ENCODE measurements at places on chromosomes 13 and 19. TPM values are rescaled to one million over a fixed set of nuclear protein-coding genes. Genes with fewer than 3 reads are reported as not detected.

Gene KIR2DL1
- polyA plus RNA-seq: not detected

Gene LRFN3
- 15.6 TPM for polyA plus RNA-seq

Gene ZNF763
- 1.2 TPM for polyA plus RNA-seq

Gene BCL2L12
- 32.5 TPM for polyA plus RNA-seq

Gene ATXN8OS
- polyA plus RNA-seq: not detected

DNA sequence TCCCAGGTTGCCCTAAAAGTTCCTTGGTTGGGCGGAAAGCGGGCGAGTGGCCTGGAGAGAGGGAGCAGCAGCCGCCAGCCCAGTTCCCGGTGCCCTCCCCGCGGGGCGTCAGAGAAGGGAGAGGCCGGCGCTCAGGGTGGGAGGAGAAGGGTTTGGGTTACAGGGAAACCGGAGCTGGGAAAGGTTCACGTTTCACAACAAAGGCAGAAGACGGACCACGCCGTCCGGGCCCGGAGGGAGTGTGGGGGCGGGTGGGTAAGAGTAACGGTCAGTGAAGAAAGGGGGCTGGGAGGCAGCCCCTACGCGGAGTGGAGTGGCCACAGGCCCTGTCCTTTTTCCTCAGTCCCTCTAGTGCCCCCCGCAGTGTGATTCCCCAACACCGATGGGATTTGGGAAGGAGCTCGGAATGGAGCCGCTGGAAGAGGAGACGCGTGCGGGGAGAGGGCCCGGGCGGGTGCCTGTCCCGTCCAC lies 1.6 kb downstream of the SIX5 start:
- peaks cover 37% of the 10 kb centered on the region for H3K4me1 ChIP-seq
- peak overlapping the region; percentile 97 for H3K27ac ChIP-seq
- H3K36me3 ChIP-seq: no peaks in the 10 kb centered on the region
- H3K27me3 ChIP-seq: no peaks in the 10 kb centered on the region
- peak; percentile 84 for DNase-seq

GRCh38 chr19:57559404-57560025 lies at the start of gene ZNF550:
Gene ZNF550, minus strand, starts transcription at chr19:57559863. Its CDS starts 181 bp downstream, at chr19:57559682.
- H3K27me3 ChIP-seq: no peaks in the 10 kb centered on the region
- H3K36me3 ChIP-seq: peaks cover 6% of the 10 kb centered on the region
- peaks cover 12% of the 10 kb centered on the region for H3K4me1 ChIP-seq
- peak within 1 kb of the TSS; percentile 69 for H3K27ac ChIP-seq
- peak; percentile 92 for DNase-seq
- peak within 1 kb of the TSS; percentile 84 for H3K4me3 ChIP-seq

DNA sequence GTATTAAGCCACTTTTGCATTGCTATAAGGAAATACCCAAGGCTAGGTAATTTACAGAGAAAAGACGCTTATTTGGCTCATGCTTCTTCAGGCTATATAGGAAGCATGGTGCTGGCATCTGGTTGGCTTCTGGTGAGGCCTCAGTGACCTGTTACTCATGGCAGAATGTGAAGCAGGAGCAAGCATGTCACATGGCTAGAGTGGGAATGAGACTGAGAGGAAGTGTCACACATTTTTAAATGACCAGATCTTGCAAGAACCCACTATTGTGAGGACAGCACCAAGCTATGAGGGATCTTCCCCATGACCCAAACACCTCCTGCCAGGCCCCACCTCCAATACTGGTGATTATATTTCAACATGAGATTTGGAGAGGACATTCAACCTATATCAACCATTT lies 25.7 kb upstream of the IGFL4 start:
- H3K27me3 ChIP-seq: no peaks in the 10 kb centered on the region
- H3K27ac ChIP-seq: no peak overlapping the region
- peaks cover 10% of the 10 kb centered on the region for H3K4me1 ChIP-seq
- no peak for DNase-seq
- H3K36me3 ChIP-seq: no peaks in the 10 kb centered on the region

GRCh38 chr13:40595693-40596092 lies 70.7 kb downstream of the FOXO1 start:
- no peak overlapping the region for H3K27ac ChIP-seq
- peak; percentile 13 for DNase-seq
- no peaks in the 10 kb centered on the region for H3K27me3 ChIP-seq
- no peak overlapping the region for H3K4me3 ChIP-seq
- H3K4me1 ChIP-seq: peaks cover 10% of the 10 kb centered on the region
- H3K36me3 ChIP-seq: no peaks in the 10 kb centered on the region

DNA sequence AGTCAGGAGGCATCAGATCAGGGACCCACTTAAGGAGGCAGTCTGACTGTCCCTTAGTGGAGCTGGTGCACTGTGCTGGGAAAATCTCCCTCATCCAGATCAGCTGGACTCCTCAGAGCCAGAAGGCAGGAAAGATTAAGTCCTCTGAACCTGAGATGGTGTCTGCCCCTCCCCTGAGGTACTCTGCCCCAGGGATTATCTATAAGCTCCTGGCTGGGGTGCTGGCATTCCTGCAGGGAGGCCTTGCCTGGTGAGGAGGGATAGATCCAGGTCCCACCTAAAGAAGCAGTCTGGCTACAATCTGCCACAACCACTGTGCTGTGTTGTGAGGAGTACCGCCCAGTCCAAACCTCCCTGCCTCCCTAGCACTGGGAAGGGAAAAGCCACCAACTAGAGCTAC lies 81.2 kb downstream of the NHLRC3 start:
- no peak overlapping the region for H3K4me3 ChIP-seq
- H3K27ac ChIP-seq: no peak overlapping the region
- H3K4me1 ChIP-seq: no peaks in the 10 kb centered on the region
- H3K27me3 ChIP-seq: no peaks in the 10 kb centered on the region
- DNase-seq: no peak

- H3K27me3 ChIP-seq: no peaks in the 10 kb centered on the region
- H3K36me3 ChIP-seq: no peaks in the 10 kb centered on the region
- DNase-seq: no peak
These were observed 14.7 kb upstream of the EVI5L start for GRCh38 chr19:7815325-7815724.

GRCh38 chr13:113105032-113105920 lies at the start of gene F7:
Gene F7, plus strand, starts transcription at chr13:113105791. Its CDS starts 51 bp downstream, at chr13:113105842.
- peaks cover 11% of the 10 kb centered on the region for H3K27me3 ChIP-seq
- no peaks in the 10 kb centered on the region for H3K36me3 ChIP-seq
- DNase-seq: peak; percentile 88
- peaks cover 17% of the 10 kb centered on the region for H3K4me1 ChIP-seq
- no peak within 1 kb of the TSS for H3K4me3 ChIP-seq

DNA sequence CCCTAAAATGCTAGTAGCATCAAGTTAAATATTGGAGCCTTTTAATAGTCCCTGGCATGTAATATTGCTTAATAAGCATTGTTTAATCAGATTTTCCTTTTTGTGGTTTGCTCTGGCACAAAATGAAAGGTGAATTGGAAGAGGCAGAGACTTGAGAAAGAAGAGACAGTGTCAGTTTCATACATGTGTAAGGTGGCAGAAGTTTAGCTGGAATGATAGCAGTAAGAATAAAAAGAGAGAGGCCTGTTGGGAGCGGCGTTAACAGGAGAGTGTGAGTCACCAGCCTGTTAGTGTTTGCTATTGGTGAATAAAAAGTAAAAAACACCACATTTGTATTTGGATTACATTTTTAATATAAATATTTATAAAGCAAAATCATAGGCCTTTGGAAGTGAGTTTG lies 145.3 kb downstream of the PDS5B start:
- peaks cover 9% of the 10 kb centered on the region for H3K4me1 ChIP-seq
- DNase-seq: peak; percentile 13
- H3K27me3 ChIP-seq: no peaks in the 10 kb centered on the region
- H3K27ac ChIP-seq: no peak overlapping the region
- H3K36me3 ChIP-seq: no peaks in the 10 kb centered on the region

- no peak for DNase-seq
- H3K27me3 ChIP-seq: no peaks in the 10 kb centered on the region
- no peak overlapping the region for H3K27ac ChIP-seq
- H3K36me3 ChIP-seq: no peaks in the 10 kb centered on the region
- no peak overlapping the region for H3K4me3 ChIP-seq
- no peaks in the 10 kb centered on the region for H3K4me1 ChIP-seq
These were observed 68.7 kb downstream of the LIG4 start for GRCh38 chr13:108146642-108147041.

GRCh38 chr19:36973021-36973843 lies 57.1 kb downstream of the ZNF568 start:
- no peaks in the 10 kb centered on the region for H3K4me1 ChIP-seq
- H3K27me3 ChIP-seq: no peaks in the 10 kb centered on the region
- no peaks in the 10 kb centered on the region for H3K36me3 ChIP-seq
- no peak for DNase-seq
- H3K27ac ChIP-seq: no peak overlapping the region

DNA sequence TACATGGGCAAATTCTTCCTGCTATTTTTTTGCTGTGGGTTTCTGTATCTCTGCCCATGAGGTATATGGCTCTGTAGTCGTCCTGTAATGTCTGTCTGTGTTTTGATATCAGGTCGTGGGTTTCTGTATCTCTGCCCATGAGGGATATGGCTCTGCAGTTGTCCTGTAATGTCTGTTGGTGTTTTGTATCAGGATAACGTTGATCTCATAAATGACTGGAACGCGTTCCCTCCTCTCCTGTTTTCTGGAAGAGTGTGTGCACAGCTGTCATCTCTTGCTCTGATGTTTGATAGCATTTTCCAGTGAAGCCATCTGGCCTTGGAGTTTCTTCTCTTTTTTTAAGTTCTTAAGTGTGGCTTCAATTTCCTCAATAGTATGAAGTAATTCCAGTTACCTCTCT lies 57.2 kb downstream of the SOX1 start:
- no peaks in the 10 kb centered on the region for H3K36me3 ChIP-seq
- H3K4me1 ChIP-seq: no peaks in the 10 kb centered on the region
- peaks cover 15% of the 10 kb centered on the region for H3K27me3 ChIP-seq

DNA sequence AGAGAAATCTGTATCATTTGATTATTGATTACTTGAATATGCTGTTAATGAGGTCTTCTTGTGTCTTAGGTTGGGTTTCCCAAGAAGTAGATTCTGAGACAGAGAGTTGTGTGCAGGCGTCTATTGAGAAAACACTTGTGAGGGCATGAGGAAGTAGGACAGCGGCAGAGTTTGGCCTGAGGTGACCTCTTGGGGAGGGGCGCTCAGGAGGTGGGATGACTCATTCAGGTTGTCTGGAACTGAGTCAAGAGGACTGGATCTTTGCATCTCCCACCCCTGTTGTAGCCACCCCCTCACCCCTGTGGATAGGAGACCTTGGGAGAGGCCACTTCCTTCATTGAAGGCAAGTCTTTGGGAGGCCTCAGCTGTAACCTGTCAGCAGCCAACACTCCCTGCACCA lies 35.2 kb upstream of the WDFY2 start:
- H3K27me3 ChIP-seq: no peaks in the 10 kb centered on the region
- no peak overlapping the region for H3K27ac ChIP-seq
- H3K4me1 ChIP-seq: no peaks in the 10 kb centered on the region
- no peak overlapping the region for H3K4me3 ChIP-seq
- DNase-seq: peak; percentile 32

- H3K4me3 ChIP-seq: no peak overlapping the region
- no peaks in the 10 kb centered on the region for H3K36me3 ChIP-seq
- no peak for DNase-seq
- no peaks in the 10 kb centered on the region for H3K27me3 ChIP-seq
These were observed 588.5 kb downstream of the GPC5 start for GRCh38 chr13:91986761-91987483.

DNA sequence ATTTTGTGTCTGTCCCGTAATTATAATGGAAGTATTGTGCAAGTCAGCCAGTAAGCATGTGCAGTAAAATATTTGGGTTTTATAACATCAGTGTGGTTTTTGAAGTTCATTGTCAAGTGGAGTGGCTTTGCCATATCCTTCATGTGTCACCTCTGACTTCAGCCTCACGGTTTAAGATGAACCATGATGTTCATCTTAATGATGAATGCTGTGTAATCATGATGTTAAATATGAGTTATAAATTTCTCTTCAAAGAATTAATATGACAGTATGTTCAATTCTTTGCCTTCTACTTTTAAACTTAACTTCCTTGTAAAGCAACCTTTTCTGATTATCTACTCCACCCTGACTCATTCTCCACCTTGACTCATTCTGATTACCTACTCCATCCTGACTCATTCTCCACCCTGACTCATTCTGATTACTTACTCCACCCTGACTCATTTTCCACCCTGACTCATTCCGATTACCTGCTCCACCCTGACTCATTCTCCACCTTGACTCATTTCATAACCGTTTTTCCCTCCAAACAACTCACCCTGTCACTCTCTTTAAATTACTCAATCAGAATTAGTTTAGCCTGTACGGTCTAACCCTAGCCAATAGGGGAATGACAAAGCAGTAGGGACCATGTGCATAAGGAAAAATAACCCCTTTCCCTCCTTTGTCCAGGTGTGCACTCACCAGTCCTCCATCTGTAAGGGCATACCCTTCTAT lies 50.3 kb upstream of the ANKRD10 start:
- H3K4me3 ChIP-seq: no peak overlapping the region
- H3K36me3 ChIP-seq: no peaks in the 10 kb centered on the region
- peak; percentile 63 for DNase-seq
- H3K27me3 ChIP-seq: no peaks in the 10 kb centered on the region
- peak overlapping the region; percentile 91 for H3K27ac ChIP-seq

DNA sequence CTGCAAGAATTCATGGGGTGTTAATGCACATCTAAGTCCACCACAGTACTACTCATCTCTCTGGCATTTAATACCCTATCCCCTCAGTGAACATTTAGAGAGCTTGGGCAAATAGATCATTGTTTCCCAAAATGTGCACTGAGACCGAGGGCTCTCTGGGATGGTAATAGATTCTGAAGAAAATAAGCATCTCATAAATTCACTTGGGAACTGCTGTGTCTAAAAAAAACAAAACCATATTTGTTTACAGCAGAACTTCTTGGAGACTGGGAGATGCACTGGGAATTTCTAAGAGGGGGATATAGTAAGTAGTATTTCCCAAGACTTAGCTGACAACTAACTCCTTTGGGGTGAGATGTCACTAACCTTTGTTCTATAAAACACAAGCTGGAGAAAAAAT lies 58.4 kb downstream of the ENOX1 start:
- DNase-seq: no peak
- H3K27me3 ChIP-seq: no peaks in the 10 kb centered on the region
- no peak overlapping the region for H3K27ac ChIP-seq
- H3K4me1 ChIP-seq: no peaks in the 10 kb centered on the region
- H3K4me3 ChIP-seq: no peak overlapping the region

- no peak overlapping the region for H3K27ac ChIP-seq
- no peak overlapping the region for H3K4me3 ChIP-seq
- no peak for DNase-seq
- H3K27me3 ChIP-seq: no peaks in the 10 kb centered on the region
These were observed 53.2 kb upstream of the LSM14A start for GRCh38 chr19:34118879-34119748.

- no peak within 1 kb of the TSS for H3K27ac ChIP-seq
- DNase-seq: no peak
- H3K36me3 ChIP-seq: no peaks in the 10 kb centered on the region
- H3K4me3 ChIP-seq: no peak within 1 kb of the TSS
- H3K4me1 ChIP-seq: peaks cover 33% of the 10 kb centered on the region
- H3K27me3 ChIP-seq: peaks cover 89% of the 10 kb centered on the region
These were observed at the start of gene CRLF1 for GRCh38 chr19:18606281-18607225. Gene CRLF1, minus strand, starts transcription at chr19:18606799. Its CDS starts 143 bp downstream, at chr19:18606656.

Measured in hepatocyte (in vitro differentiated cells).